ENCODE measurements at places on chromosomes 6 and 20.

- no peak for DNase-seq
Observed at GRCh38 chr20:16178546-16179135, 394.6 kb downstream of the KIF16B start.

GRCh38 chr6:9007027-9007426, 571.7 kb upstream of the SLC35B3 start:
- no peak for DNase-seq

DNA sequence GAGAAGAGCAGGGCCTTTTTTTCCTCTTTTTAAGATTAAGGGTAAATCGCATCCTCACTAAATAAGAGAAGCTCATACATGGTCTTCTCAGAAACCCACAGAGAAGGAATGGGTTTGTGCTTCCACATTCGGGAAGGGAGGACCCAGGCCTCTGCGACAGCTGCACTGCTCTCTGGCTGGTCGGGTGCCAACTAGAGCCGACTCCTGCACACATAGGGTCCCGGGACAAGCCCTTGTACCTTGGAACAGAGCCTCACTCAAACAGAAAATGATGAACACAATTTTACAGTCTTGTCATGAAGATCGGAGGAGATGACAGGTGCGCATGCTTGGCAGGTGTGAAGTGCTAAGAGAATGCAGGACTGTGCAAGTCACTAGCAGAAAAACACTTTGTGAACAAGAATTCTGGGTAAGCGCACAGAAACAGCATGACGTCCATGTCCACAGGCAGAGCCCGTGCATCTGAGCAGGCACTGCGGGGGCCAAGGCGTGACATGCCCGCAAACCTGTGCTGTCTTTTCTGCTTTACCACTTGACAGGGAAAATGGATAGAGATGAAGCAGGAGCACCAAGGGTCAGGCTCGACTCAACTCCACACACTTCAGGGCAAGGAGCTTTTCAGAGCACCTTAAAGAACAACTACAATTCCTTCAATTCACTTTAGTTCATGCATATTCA, 101.0 kb upstream of the MPC1 start:
- DNase-seq: no peak

DNA sequence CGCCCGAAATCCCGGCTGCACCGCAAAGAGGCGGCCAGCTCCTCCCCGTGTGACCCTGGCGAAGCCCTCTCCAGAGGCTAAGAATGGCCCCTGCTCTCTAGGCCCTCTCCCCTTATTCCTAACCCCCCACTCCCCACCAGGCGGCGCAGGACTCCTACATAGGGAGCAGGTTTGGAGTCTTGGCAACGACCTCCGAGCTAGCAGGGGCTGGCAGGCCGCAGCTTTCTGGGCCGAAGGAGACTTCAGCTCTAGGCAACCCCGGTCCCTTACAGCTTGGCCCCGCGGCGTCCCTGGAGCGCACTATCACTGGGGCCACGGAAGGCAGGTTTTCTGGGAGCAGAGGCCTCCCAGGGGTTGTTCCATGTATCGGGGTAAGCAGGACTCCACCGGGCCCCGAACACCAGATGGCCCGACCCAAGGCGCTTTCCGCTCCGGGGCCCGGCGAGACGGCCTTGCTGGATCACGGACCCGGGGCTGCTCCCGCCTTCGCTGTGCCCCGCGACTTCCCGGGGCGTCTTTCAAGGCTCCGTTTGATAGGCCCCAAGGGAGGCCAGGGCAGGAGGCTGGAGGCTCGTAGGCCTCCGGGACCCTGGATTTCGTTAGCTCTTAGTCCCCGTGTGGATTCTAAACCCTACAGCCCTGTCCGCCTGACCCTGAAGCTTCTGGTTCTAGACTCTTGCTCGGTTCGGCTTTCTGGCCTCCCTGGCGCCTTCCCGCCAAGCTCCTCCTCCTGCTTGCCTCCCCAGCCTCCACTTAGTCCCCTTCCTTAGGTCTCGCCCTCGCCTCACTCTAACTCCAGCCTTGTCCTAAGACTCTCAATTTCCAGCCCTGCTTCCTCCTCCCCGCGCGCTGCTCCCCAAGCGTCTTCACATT, 1.9 kb downstream of the SLC32A1 start:
- DNase-seq: no peak

GRCh38 chr6:33091957-33092356, 16.2 kb downstream of the HLA-DPB1 start:
- DNase-seq: no peak

- DNase-seq: no peak
Observed at GRCh38 chr6:120924214-120924613, 410.1 kb downstream of the TBC1D32 start.

GRCh38 chr6:43922426-43923375, 152.7 kb downstream of the VEGFA start:
- DNase-seq: no peak

GRCh38 chr6:154672086-154672485, 61.1 kb upstream of the SCAF8 start:
- no peak for DNase-seq

GRCh38 chr6:36120539-36120938, 9.8 kb upstream of the MAPK13 start:
- DNase-seq: no peak

DNA sequence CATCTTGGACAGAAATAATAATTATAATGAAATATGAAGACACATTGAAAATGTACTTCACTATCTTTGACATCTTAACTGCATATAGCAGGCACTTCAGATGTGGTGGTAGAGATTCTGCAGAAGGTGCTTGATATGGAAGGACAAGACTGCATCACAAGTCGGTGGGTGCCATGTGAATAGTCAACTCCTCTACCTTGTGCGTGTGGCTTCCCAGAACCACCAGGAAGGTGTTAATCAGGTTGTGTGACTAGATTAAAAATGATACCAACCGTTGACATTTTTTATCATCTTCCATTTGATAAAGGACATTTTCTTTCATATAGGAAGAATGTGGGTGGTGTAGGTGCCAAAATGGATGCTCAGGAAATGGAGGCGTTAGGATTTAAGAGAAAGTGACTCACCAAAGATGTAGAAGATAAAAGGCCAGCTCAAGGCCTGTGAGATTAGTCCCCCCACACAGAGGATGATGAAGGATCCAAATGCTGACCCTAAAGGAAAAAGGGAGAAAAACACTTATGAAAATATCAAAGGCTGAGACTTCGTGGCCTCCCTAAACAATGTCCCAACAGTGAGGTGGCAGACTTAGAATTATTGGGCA, 12.3 kb downstream of the SLC17A2 start:
- DNase-seq: no peak

GRCh38 chr6:4864519-4864918, 88.3 kb downstream of the CDYL start:
- no peak for DNase-seq

DNA sequence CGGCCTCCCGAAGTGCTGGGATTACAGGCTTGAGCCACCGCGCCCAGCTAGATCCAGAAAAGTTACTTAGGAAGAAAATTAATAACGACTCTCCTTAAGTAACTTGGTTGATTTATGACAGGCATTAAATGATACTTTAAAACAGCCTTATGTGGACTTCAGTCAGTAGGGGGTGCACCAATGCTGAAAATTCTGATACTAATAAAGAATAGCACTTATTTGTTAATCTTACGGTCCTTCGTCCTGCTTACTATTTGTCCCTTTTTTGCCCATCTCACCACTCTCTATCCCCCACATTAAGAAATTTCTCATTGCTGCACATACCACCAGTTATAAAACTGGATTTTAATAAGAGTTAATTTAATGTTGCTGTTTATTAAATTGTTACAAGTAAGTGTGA, 12.7 kb upstream of the PRELID3B start:
- DNase-seq: no peak

- DNase-seq: no peak
Observed at GRCh38 chr20:43800186-43800585, 73.4 kb upstream of the GTSF1L start.

- DNase-seq: no peak
Observed at GRCh38 chr20:36555248-36555647, 13.9 kb downstream of the MYL9 start.

DNA sequence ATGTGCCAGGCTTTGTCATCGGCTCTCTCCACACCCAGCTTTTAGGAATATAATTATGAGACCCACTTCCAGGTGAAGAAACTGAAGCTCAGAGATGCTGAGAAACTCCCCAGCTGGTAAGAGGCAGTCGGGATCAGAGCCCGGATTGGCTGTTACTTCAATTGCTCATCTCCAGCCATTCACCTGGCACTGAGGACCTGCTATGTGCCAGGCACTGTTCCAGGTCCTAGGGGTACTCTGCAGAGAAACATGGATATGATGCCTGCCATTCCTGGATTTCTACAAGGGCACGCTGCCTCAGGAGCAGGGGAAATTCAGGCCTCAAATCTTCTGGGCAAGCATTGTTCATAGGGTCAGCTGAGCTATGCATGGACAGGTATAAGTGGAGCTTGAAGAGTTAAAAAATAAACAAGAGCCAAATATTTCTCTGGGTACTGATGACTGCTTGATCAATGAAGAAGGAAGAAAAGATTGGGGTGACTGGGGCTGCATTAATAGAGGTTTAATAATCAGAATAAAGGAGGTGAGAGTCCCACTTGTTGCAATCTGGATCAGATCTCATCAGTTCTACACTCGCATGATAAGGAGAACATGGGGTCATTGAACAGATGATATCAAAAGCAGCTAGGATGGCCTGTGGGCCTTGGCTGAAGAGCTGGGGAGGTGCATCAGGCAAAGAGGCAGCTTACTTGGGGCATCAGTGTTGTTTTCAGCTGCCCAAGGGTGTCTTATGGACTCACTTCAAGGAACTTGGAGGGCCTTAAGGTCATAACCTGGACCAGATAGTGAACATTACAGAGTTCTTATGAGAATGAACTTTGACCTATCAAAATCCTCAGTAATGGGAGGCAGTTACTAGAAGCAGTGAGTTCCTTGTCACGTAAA, 80.9 kb upstream of the TOX2 start:
- no peak for DNase-seq

DNA sequence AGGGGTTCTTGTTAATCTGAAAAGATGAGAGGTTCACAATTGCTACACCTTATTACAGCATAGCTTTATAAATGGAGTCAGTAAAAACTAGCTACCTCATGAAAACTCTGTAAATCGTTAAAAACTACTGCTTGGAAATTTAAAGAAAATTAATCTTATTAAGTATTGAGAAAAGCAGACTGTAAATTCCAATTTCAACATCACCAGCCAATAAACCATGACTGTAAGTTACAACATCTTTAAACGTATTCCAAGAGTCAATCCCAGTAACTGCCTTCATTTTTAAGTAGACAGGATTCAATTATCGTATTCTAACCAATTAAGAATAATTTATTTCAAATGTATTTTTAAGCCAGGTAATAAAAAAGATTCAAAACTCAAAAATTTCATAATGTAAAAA, 70.3 kb downstream of the ATG5 start:
- no peak for DNase-seq

GRCh38 chr6:46501136-46502089, 10.2 kb upstream of the RCAN2 start:
- no peak for DNase-seq

DNA sequence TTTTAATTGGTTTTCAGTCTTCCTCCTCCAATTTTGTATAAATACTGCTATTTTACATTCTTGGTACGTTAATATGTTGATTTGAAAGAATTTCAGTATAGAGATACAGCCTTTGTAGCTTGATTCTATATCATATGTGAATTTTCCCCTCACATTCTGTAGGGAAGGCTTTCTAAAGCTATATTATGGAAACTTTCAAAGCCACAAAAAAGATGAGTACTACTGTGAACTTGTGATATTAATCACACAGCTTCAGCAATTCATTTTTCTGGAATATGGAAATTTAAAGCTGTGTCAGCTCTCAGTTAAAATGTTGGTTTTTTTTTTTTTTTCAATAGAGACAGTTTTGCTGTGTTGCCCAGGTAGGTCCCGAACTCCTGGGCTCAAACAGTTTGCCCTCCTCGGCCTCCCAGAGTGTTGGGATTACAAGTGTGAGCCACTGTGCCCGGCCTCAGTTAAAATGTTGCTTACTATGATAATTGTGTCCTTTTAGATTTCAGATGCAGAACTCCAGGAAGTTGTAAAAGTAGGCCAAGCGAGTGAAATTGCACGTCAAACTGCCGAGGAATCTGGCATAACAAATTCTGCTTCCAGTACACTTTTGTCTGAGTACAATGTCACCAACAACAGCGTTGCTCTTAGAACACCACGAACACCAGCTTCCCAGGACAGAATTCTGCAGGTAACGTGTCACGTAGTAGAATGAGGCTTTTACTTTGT, 20.6 kb downstream of the CDC5L start:
- no peak for DNase-seq

DNA sequence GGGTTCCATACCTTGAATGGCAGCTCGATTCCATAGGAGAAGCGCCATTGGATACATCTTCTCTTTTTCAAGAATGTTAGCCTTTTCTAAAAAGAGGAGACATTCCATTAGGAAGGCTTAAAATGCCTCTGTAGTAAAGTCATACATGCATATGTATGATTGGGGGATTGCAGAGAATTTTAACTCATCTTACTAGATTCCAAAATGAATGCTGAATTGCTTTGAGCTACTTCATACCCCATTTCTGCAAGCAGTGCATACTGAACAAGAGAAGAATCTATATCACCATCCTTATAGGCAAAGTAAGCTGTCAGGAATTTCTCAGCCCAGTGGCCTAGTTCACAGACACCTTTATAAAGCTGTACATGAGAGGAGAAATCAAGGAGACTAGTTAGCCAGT, 80.3 kb downstream of the NDUFAF5 start:
- no peak for DNase-seq

DNA sequence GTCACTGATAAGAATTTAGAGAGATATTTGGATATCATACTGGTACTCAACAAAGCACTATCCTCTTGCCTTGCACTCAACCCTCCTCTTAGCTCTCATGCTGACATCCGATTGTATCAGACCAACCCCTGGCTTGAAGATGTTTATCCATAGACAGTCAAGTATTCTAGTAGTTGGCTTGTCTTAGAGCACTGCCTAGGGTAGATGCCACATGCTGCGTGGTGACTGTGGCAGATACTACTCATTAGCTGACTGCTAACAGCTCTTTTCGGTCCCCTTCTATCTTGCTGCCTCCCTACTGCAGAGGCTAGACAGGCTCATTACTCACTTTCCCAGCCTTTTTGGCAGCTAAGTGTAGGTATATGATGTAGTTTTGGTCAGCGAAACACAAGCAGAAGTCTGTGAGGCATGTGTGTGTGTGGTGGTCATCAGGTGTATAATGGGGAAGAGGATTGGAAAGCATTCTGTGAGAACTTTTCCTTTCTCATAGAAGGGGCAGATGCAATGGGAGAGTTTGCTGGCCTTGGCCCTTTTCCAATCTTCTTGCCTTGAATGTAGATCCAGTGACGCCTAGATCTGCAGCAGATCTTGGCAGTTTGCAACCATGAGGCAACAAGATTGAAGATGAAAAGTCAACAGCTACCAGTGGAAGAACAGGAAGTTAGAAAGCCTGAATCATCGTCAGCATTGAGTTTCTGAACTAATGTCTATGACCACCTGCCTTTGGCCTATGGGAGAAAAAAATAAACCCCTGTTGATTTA, 4.4 kb upstream of the IFNGR1 start:
- DNase-seq: no peak

DNA sequence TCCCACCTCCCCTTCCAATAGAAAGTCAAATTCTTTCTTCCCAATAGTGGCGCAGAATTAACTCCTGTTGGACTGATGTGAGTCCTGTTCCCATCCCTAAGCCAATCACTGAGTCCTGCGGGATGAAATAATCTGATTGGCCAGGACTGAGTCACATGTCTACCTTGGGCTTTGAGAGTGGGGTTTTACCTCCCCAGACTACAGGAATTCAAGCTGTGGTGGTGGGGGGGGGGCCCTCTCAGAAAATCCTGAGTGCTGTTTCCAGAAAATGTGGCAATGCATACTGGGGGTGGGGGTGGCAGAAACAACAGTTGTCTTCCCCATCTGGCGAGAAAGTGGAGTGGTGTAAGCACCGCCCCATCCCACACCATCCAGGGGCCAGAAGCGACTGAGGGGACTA, 65.7 kb downstream of the CTCFL start:
- DNase-seq: no peak
